NB4 (cell line): ENCODE measurements at places on chromosomes 2 and 18.

GRCh38 chr2:159455330-159455918, 160.9 kb downstream of the BAZ2B start:
- no peak for DNase-seq

DNA sequence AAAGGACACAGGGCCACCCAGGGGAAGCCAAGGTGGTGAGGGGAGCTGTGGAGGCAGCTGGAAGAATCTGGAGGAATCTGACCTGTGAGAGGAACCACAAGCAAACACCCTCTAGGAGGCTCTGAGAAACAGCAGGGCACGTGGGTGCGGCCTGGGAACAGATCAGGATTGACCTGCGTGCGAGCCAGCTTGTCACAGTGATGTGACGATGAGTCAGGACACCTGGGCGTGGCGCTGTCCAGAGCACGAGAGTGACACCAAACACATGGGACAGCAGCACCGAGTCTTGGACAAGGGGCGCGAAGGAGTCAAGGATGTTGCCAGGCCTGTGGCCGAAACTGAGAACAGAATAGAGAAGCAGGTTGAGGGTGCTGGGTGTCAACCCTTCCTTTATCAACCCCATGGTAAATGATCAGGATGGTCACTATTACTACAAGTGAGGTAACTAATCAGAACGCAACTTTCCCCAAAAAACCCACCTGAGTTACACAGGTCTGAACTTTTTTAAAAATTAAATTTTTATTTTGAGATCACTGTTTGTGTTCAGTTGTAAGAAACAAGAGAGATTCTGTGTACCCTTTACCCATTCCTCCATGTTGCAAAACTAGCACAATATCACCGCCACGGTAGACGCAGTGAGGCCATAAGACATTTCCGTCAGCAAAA, 637 bp upstream of the SFT2D3 start:
- peak; percentile 57 for DNase-seq

DNA sequence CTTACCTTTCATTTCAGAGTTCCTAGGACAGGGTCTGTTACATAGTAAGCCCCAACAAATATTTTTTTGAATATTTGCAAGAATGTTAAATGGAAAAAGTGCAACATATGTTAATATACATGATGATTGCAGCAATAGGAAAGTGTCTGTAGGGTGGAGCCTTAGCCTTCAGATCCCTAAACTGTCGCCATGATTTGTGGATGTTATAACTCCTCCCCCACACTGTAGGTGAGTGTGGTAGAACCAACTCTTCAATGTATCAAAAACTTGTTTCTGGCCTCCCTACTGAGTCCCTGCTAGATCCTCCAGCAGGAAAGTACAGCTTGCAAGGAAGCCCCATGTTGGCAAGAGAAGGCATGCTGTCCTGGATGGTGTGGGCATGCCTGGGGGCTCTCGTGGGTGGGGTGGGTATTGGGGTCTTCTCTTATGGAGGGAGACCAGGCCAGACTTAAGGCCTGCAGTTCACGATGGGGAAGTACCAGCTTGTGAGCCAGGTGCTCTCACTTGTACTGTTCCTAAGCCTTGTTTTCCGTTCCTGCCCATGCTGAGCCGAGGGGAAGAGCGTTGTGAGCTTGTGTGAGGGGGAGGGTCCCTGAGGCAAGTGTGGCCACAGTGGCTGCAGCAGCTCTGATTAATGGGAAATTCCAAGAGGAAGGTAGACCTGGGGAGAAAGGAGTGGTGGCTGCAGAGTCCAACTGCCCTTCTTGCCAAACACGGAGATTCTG, 11.4 kb downstream of the FHOD3 start:
- no peak for DNase-seq

DNA sequence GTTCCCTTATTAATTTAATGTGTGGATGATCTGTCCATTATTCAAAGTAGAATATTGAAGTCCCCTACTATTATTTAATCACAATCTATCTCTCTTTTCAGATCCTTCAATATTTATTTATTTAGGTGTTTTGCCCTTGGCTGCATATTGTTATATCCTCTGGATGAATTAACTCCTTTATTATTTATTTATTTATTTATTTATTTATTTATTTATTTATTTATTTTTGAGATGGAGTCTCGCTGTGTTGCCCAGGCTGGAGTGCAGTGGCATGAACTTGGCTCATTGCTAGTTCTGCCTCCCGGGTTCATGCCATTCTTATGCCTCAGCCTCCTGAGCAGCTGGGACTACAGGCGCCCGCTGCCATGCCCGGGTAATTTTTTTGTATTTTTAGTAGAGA, 776.6 kb upstream of the NXPH2 start:
- DNase-seq, result no peak

DNA sequence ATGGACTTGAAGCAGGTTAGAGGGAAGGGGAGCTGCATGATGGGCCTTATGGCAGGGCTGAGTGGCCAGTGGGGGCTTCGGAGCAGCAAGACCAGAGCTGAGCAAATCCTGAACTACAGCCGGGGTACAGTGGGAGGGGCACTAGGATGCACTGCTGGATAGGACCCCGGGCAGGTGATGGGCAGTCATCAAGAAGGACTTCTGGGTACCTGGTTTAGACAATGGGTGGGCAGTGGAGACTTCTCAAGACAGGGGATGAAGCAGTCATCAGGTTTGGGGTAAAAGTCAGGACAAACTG, 507.4 kb upstream of the MYT1L start:
- DNase-seq, result no peak

DNA sequence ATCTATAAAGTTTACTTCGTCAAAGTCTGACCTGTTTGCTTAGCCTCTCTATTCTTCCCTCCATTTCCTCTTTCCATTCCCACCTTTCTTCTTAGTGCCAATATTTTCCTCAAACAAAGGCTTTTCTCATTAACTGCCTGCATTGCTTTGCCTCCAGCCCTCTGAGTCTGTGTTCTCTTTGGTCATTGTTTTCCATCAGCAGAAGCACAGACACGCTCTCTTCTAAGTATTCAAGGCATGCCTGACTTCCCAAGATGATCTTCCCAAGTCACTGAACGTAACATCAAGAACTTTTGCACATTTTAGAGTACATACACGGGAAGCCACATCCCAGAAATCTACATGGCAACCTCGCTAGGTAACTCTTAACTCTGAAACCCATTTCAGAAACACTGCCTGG, 32.6 kb upstream of the ANXA4 start:
- DNase-seq, result no peak

DNA sequence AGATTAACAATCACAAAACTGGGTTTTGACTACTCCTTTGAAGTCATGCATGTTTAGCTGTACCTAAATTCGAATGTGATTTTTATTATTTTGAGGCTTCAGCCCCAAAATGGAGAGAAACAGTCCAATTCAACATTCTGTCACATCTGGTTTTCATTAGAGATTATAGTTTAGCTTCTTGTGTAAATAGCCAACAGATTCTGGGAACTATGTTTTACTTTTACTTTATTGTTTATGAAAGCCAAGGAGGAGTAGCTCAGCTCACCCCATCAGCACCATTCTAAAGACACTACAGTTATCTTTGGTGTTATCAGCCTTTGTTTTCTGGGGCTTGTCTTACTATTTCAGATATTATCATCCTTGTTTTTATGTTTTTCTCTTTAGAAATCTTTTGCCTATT, 465.0 kb upstream of the CWC22 start:
- no peak for DNase-seq

DNA sequence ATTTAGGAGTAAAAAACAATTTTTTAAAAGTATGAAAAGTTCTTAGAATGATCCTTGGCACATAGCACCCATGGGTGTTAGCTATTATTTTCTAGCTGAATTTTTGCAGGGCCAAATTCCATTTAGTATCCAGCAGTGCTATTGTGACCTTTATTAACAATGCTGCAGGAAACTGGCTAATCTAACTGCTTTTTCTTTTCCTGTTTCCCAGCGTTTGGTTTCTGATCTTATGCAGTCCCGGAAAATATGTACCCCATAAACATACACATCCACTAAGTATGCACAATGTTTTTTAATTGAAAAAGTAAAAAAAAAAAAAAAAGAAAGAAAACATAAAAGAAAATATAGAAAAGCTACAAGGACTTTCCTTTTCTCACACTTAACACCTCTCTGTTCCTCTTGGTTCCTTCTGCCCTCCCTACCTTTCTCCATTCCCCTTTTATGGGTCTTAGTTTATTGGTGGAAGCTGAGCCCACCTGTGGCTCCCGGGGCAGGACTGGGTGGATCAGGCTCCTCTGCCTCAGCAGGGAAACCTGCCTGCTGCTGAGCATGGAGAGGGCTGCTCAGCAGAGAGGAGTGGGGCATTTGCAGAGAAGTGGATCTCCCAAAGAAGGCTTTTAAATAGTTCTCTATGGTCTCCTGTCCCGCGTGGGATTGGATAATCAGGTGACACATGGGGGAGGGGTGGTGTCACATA, 9.3 kb upstream of the SLC16A14 start:
- DNase-seq, result no peak

- DNase-seq, result no peak
Measured at GRCh38 chr2:203972066-203972465, 35.5 kb downstream of the ICOS start.

- no peak for DNase-seq
Measured at GRCh38 chr18:8051453-8051852, 484.3 kb downstream of the PTPRM start.

DNA sequence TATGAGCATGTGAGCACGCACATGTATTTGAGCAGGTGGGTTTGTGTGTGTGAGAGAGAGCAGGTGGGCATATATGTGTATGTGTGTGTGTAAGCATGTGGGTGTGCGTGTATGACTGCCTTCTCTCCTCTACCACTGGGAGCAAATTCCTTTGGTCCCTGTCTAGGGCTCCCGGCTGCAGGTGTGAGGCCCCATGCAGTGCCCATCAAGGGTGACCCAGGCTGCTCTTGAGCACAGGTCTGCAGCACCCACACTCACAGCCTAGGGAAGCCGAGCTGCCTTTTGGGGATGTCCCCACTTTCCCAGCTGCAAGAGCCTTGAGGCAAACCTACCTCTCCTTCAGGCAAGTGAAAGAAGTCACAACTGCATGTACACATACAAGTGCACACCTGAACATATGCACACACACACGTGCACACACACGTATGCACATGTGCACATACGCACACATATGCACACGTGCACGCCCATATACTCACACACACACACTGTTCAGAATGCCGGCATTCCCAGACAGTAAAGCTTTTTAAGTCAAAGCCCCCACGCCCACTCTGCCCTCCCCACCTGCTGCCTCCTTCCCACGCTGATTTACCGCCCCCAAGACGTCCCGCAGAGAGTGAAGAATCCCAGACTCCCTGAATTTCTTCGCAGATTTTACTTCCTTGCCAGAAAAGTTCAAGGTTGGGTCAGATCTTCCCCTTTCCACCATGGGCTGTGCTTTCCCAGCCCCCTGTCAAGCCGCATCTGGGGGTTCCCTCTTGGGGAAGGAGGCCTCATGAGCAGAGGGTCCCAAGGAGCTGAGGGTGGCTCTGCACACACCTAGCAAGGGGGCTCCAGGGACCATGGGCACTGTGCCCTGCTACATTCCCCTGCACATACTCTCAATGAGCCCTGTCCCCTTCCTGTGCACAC, 170.6 kb downstream of the TWIST2 start:
- DNase-seq, result no peak

GRCh38 chr2:239938651-239939486, 86.3 kb downstream of the NDUFA10 start:
- DNase-seq, result peak; percentile 95

DNA sequence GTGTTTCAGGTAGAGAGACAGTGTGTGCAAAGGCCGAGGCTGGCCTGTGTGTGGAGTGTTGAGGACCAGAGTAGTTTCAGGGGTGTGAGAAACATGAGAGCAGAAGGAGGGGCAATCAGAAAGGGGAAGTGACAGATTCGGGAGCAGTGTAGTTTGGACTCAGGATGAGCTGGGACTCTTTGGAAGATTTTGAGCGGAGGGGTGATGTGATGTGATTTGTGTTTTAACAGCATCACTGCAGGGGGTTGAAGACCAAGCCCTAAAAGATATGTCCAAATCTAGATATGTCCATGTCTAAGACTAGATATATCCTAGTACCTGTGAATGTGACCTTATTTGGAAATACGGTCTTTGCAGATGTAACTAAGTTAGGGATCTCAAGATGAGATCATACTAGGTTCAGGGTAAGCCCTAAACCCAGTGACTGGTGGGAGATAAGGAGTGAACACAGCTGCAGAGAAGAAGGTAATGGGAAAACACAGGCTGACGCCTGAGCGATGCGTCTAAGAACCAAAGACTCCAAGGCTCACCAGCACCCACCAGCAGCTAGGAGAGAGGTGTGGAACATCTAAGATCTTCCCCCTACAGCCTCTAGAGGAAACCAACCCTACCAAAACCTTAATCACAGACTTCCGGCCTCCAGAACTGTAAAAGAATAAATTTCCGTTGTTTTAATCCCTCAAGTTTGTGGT, 38.5 kb upstream of the MYO3B start:
- no peak for DNase-seq

GRCh38 chr2:47205576-47206141, 50.6 kb upstream of the STPG4 start:
- no peak for DNase-seq

- no peak for DNase-seq
Measured at GRCh38 chr18:32373995-32374394, 96.7 kb downstream of the GAREM1 start.

GRCh38 chr18:24063121-24063731, 48.7 kb downstream of the TTC39C start:
- no peak for DNase-seq

GRCh38 chr18:49011291-49011746, 60.6 kb upstream of the SMAD7 start:
- no peak for DNase-seq

DNA sequence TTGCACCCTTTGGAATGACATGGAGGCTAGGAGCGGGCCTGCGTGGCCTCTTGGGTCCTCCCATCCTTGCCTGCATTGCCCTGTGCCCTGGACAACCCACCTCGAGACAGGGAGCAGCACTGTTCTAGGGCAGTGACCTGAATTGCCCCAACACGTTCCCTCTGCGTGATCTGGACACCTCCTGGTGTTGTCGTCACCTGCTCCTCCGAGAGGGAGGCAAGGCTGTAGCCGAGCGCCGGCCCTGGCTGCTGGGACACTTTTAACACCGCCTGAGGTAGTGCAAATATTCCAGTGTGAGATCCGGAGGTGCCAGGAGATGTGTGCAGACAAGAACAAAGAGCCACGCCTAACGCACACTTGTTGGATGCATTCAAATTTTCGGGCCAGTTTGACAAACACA, 131.5 kb downstream of the SMAD7 start:
- no peak for DNase-seq

GRCh38 chr18:7272311-7273049, 41.6 kb downstream of the LRRC30 start:
- DNase-seq, result peak; percentile 59

DNA sequence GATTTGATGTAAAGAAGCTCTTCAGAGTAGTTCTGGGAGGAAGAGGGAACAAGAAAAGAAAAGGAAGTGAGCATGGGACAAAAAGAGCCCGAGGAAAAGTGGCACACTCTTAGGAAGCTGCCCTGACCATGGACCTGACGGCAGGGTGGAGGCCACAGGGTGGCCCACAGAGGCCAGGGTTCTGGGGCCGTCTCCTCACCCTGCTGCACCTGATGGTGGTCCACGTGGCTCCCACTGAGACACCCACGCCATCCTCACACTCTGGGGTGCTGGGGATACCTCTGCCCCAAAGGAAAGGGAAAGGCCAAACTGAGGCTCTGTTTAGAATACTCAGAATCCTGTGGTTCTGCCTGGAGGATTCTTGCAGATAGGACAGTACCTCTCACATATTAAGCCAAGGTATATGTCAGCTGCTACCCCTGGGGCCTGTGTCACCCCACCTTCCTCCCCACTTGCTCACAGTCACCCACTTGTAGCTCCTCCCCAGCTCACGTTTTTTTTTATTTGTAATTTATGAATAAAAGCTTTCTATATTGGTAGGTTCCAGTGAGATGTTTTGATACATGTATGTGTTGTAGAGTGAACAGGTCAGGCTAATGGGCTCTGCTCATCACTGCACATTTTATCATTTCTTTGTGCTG, 171.1 kb downstream of the LDLRAD4 start:
- DNase-seq, result no peak

- no peak for DNase-seq
Measured at GRCh38 chr2:225190987-225191386, 148.7 kb upstream of the DOCK10 start.
